ENCODE measurements at places on chromosomes 2 and 18.

DNA sequence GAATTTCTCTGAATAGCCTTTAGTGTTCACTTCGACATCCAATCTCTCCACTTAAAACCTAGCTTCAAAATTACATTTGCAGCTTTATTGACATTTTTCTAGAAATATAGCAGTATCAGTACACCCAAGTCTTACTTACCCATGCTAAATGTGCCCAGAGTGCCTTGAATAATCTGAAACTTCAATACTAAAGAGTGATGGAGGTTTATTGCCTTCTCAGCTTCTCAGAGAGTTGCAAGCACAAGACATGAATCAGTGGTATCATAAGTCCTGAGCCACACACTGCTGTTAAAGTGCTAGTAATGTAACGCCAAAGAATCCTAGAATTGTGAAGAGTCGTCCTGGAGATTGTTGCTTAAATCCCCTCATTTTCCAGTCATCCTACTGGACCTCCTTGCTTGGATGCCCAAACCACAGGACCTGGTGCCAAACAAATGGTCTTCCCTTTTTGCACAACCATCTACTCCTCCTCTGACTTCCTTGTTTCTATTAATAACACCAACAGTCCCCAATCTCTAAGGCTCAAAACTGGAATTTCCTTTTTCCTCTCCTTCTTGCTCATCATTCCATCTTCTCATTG lies 83.2 kb upstream of the SPATS2L start:
- ATAC-seq, result no peak

GRCh38 chr2:119425119-119425405 lies 6.6 kb upstream of the TMEM37 start:
- ATAC-seq, result no peak

- ATAC-seq, result no peak
Observed at GRCh38 chr18:79625195-79625923, 54.2 kb upstream of the CTDP1 start.

DNA sequence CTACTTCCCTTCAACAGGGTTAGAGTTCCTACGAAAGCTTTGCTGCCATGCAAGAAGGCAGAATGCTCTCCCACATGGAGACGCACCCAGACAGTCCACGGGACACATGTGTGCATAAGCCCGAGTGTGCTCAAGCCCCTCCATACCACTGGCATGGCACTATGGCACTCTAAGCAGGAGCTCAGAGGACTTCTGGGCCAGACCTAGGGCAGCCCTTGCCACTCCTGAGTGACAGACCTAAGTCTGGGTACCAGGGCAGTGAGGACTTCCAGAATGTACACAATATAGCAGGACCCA lies 11.4 kb upstream of the ARID5A start:
- no peak for ATAC-seq

DNA sequence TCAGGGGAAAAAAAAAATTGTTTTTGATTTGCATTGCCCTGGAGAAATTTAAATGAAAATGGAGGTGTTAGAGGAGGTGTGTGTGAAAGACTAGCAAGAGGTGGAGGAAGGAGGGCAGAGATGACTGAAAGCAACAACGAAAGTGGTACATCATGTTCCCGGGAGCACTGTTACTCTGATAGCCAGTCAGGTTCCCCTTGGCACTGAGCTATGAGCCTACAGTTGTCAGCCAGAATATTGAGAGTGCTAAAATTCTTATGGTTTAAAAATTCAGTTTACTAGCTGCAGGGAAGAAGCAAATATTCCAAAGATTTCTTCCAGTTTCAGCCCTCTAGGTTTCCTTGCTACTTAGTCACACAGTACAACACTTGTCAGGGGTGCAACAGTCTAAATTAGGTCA lies 366.7 kb upstream of the DLGAP1 start:
- ATAC-seq, result no peak
